ENCODE measurements at places on chromosomes 5 and 9.
A peak's percentile ranks its signal among the peaks of the same experiment; 100 is the strongest.

DNA sequence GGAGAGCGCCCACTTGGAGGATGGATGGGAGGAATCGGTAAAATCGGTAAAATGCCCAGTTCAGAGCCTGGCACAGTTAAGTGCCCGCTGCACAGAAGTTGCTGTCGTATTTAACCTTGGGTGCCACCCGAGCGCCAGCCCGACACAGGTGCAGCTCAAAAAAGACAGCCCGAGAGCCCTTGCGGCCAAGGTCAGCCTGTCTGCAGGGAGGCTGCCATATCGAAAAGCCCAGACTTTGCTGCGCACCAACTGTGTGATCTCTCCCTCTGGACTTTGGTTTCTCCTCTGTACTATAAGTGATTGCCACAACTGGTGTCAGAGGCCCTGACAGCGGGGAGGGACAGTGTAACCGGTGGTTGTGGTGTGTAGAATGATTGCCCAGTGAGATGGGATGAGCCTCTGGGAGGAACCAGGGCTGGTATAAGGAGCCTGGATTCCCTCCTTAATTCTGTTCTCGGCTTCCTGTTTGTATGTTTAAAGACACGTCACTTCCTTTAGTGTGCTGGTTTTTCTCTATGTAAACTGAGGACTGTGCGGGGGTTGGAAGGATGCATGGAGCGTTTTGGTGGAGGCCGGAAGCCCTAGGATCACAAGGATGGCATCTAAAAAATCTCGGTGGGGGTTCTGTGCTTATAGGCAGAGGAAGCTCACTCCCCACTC is 792 bp downstream of the NTMT1 start:
- no peak for DNase-seq

- no peak for DNase-seq
Measured at GRCh38 chr5:11563822-11564221, 340.4 kb downstream of the CTNND2 start.

- no peak for DNase-seq
Measured at GRCh38 chr9:109192732-109193361, 25.8 kb upstream of the FRRS1L start.

DNA sequence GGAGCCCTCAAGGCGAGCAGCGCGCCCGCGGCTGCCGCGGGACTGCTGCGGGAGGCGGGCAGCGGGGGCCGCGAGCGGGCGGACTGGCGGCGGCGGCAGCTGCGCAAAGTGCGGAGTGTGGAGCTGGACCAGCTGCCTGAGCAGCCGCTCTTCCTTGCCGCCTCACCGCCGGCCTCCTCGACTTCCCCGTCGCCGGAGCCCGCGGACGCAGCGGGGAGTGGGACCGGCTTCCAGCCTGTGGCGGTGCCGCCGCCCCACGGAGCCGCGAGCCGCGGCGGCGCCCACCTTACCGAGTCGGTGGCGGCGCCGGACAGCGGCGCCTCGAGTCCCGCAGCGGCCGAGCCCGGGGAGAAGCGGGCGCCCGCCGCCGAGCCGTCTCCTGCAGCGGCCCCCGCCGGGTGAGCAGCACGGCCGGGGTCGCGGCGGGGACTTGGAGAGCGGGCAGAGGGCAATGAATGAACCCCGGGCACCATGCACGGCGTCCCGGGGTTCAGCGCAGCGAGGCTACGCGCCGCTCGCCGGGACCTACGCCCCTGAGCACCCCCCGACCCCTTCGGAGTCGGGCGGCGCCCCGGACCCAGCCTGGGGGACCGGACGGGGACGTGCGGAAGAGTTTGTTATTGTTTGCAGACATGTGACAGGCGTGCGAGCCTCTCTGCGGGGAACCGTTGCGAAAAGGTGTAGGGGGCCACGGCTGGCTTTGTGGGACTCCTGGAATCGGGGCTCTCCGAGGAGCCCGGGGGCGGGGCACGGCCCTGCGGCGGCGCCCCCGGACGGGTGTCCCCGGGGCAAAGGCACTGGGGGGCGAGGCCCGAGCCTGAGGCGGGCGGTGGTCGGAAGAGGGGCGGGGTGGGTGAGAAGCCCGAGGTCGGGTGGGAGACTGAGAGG is 553 bp downstream of the MAP3K1 start:
- peak; percentile 36 for DNase-seq
